ENCODE measurements at places on chromosomes 12 and 14.

DNA sequence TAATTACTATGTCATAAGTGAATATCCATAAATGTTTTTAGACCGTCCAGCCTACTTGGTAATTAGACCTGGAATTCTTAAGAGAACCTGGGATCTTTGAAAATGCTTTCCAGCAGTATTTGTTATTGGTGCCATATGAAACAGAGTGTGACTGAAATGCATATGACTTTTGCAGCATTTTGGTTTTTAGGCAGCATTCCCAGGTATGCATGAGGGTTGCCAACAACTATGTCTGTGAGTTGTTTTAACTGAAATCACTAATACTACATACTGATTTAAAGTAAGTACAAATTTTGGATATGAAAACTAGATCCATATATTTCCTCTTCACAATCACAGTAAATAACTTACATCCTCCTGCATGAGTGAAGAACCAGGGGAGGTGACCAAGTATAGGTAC is 437.7 kb upstream of the FAR2 start:
- DNase-seq = no peak

GRCh38 chr14:38868399-38869290 is 234.4 kb downstream of the SEC23A start:
- DNase-seq = no peak

GRCh38 chr12:78146365-78146772 is 315.7 kb downstream of the NAV3 start:
- no peak for DNase-seq

GRCh38 chr14:94450722-94451090 is 1.9 kb downstream of the SERPINA11 start:
- no peak for DNase-seq

DNA sequence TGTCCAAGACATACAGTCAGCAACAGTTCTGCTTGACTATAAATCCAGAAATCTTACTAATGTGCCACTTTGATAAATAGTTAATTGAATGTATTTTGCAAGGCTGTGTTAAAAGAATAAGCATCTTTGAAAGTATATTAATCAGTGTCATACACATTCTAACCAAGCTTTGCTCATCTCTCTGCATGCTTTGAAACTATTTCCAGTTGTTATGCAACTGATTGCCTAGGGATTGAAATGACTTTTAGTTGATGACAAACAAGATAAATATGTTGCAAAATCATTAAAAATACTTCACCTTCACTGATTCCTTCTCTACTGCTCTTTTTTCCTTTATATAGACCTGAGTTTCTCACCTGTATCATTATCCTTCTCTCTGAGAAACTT is 91.3 kb downstream of the AEBP2 start:
- no peak for DNase-seq
